GM19239 (cell line): ENCODE measurements at places on chromosomes 2 and 18.

DNA sequence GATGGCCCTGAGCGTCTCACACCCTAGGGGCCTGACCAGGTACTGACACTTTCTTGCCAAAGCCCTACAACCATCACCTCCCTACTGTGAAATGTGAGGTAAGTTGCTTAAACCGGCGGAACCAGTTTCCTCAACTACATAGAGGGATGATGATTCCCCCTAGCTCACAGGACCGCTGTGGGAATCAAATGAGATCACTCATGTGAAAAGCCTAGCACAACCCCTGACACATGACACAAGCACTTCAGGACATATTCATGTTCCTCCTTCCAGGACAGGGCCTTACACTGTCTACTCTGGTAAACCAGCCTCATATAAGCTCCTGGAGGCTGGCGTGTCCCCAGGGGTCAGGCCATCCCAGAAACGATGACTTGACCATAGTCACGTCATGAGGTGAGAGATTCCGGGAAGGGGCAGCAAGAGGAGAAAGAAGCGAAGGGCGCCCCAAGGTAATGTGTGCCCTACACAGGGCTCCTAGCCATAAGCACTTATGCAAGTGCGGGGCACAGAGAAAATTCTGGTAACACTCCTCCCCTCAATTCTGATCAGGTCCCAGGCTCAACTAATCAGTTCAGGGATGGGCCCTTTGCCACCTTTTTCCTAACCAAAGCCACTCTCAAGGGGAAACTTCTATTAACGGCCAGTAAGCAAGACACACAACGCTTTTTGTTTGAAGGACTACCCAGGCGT is 49.5 kb downstream of the C2orf42 start:
- DNase-seq, result no peak

DNA sequence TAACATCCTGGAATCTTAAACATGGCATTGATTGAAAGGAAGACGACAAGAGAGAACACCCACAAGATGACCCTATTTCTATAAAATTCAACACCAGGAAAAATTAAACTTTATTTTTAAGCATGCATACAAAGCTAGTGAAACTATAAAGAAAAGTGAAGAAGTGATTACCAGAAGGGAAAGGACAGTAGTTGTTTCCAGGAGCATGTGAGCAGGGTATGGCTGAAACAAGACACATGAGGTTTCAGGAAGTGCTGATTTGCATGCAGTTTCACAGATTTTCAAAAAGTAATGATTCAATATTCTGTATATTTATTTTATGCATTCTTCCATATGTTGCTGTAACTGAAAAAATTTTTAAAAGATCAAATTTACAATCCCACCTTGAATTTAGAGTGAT is 24.6 kb upstream of the DAW1 start:
- DNase-seq, result no peak

DNA sequence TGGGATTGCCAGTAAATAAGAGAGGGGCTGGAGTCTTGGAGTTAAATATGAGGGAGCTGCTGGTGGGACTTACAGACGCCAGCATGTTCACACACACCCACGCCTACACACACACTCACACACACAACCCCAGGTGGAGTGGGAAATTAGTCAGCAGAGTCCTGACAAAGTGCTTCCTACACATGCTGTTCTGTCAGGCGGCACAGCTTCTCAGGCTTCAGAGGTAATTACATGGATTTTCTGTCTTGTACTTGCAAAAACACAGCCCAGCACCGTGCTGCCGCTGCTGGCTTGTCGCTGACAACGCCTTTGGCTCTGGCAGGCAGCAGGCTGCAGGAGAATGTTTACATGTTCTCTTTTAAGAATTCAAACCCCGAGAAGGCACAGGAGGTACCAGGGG is 1186.3 kb upstream of the CELF4 start:
- DNase-seq, result no peak

GRCh38 chr18:28995319-28995718 is 818.4 kb upstream of the CDH2 start:
- no peak for DNase-seq

DNA sequence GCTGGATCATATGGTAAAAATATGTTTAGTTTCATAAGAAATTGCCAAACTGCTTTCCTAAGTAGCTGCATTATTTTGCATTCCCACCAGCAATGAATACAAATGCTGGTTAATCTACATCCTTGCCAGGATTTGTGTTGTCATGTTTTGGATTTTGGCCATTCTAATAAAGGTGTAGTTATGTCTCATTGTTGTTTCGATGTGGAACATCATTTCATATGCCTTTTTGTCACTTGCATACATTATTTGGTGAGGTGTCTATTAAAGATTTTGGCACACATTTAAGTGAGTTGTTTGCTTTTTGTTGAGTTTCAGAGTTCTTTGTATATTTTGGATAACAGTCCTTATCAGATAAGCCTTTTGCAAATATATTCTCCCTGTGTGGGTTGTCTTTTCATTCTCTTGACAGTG is 299.2 kb upstream of the TFPI start:
- DNase-seq, result no peak

DNA sequence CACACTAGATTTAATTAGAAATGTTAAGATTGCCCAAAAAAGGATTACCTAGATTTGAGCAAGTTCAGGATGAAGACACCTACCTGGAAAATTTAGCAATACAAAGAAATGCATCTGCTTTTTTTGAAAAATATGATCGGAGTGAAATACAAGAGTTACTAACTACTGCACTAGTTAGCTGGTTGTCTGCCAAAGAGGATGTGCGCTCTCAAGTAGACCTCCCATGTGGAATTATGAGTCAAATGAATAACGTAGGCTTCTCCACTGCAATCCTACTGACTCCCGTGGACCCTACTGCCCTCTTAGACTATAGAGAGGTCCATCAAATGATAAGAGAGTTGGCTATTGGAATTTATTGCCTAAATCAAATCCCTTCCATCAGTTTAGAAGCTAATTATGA is 2.0 kb downstream of the ANKAR start:
- no peak for DNase-seq

DNA sequence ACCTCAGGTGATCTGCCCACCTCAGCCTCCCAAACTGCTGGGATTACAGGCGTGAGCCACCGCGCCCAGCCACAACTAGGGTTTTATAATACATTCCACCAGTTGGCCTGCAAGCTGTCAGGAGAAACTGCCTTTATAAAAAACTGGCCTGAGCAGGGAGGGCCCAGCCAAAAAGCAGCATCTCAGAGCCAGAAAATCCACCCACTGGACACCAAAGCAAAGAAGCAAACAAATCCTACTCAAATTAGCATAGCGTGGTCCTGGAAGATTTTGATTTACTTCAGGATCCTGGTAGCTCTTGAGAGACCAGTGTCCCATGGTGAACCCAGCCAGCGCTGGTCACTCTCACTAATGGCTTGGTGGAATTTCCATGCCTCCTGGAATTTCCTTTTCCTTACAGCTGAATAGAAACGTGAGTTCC is 60.0 kb upstream of the PXDN start:
- DNase-seq, result no peak

DNA sequence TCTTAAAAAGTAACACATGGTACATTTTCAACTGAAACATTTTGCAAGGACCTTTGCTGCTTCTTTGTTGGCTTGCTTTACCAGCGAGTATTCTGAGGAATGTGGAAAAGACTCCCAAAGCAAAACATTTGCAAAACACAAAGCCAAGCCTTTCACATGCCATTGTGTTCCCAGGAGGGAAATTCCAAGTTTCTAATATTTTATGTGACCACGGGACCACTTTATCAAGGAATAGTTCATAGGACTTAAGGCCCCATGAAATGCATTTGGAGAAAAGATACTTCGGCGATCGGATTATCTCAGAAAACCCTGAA is 26.2 kb downstream of the CYP27C1 start:
- DNase-seq, result no peak

GRCh38 chr2:39523308-39524044 is 86.4 kb upstream of the MAP4K3 start:
- DNase-seq, result no peak

- no peak for DNase-seq
These were observed 36.0 kb downstream of the UXS1 start for GRCh38 chr2:106158131-106158530.

DNA sequence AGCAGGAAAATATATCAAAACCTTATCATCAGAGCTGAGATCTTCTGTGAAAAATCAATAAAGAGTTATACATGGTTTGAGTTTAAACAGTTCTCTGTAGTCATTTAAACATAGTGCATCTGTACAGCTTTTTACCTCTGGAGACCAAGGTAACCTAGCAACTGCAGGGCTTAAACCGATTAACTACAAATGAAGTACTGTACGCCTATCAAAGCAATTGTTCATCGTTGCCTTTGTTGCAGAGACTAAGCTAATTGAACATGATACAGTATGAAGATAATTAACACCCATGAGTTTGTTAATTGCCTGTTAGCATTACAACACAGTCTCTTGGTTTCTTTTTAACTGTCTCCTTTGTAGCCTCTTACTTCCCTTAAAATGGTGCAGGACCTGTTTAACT is 147.9 kb downstream of the LNPK start:
- DNase-seq, result no peak

GRCh38 chr18:49843778-49844625 is 30.7 kb upstream of the ACAA2 start:
- no peak for DNase-seq

DNA sequence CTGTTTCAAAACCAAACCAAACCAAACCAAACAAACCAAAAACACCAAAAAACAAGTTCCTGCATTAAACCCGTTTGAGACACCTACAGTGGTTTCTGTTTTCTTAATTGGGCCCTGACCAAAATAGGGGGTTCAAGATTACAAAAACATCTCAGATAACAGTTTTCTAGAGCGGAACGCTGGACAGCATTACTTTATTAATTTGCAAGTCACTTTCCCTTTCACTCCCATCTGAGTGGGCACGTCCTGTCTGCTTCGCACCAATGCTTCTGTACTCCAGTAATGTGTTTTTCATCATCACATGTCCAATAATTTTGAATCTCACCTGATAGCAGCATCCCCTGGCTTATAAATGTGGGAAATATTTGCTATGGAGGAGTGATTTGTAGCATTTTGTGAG is 11.7 kb upstream of the MYO1B start:
- DNase-seq, result no peak

DNA sequence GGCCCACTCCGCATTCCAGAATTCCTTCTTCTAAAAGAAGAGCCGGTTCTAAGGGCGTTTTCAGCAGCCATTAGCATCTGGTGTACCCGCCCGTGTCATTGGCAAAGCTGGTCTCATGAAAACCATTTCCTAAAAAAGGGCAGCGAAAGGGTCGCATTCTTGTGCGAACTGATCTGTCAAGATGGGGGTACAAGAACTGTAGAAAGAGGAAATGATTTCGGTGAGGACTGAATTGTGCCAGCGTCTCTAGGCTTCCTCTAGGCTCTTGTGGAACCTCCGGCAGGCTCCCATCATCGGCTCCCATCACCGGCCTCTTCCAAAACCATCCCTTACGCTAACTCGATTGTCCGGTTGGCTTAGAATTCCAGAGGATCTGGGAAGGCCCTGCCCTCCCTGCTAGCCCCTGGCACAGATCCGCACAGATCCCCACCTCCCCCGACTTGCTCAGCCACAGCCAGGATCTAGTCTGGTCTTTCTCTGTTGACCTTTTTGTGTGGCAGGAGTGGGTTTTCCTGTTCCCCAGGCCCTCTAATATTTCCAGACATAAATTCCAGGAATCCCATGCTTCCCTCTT is 1.3 kb downstream of the RAB31 start:
- DNase-seq, result no peak

- no peak for DNase-seq
These were observed 754.4 kb downstream of the ADCYAP1 start for GRCh38 chr18:1658908-1659566.

GRCh38 chr2:119598596-119599263 is 54.5 kb downstream of the CFAP221 start:
- DNase-seq, result no peak

DNA sequence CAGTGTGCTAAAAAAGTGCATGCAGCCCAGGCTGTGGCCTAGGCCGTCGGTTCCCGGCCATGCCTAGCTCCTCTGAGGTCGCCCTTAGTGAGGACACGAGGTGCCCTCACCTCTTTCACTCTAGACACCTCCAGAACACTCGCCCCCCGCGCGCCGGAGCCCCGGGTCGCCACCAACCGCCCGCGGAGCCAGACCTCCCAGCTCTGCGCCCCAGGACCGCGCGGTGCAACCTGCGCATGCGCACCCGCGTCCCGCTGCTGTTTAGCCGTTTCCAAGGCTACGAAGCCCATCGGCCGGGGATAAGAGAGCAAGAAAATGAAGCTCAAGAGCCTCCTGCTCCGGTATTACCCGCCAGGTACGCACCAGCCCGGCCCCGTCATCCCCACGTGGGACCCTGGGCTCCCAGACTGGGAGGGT is at the start of gene DAW1:
TSS of gene DAW1 (plus strand) at position 257 of the 417 bp plus-strand sequence. CDS start at position 316, 59 bp downstream.
- DNase-seq, result no peak

- no peak for DNase-seq
These were observed 258.9 kb downstream of the CYRIA start for GRCh38 chr2:16406496-16407289.

GRCh38 chr18:75107196-75107930 is 101.6 kb downstream of the PTGR3 start:
- no peak for DNase-seq

DNA sequence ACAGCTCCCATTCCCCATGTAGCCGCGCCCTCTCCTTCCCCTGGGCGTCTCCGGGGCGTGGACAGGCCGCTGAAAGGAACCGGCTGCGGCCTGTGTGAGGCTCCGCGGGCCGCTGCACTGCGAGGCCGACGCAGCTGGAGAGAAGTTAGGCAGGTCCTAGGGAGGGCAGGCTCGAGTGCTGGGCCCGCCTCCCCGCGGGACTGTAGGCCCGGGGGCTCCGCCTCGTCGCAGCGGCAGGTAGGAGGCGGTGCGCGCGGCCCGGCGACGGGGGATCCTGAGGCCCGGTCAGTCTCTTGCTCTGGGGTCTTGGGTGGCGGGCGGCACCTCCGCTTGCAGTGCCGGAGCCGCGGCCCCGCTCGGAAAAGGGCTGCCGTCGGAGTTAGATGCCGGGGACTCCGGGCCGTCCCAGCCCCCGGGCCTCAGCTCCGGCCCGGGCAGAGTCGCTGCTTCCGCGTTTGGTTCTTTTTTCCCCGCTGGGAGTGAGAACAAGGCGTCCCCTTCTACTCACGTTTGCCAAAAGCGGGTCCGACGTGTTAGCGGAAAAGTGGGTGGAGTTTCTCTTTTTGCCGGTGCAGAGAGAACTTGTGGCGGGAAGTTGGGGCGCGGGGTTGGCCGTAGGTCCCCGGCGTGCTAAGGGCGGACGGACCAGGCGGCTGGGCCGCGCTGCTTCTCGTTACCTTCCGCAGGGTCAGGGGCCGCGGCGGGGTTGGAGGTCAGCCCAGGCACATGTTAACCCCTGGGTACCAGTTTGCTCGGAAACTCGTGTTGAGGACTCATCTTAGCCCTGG is at the start of gene VRK2:
TSS of gene VRK2 (plus strand) at position 222 of the 788 bp plus-strand sequence. CDS start 2,026 bp downstream, outside the sequence.
- peak; percentile 36 for DNase-seq

DNA sequence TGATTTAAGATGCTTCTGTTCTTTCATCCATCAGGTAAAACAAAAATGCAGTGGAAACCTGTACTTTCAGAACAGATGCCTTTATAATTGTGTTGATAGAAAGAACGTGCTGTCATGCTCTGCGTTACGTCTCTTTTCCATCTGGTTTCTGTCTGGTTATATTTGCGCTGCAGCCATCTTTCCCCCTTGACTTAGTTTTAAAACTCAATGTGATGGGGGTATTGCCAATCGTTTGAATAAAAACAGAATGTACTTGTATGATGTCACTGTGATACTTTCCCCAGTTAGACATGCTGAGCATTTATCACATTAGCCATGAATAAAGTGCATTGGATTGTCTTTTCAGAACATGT is 508.6 kb downstream of the ADCYAP1 start:
- no peak for DNase-seq
